Upper lobe of left lung (tissue), 6 donors: ENCODE measurements at places on chromosomes 16 and 17. TPM values are rescaled to one million over a fixed set of nuclear protein-coding genes. Genes with fewer than 3 reads are reported as not detected.

GRCh38 chr17:42579794-42580551 is 2.4 kb upstream of the PSMC3IP start:
- no peak for DNase-seq

- no peak for DNase-seq
These were observed 74.7 kb downstream of the BMERB1 start for GRCh38 chr16:15509051-15509592.

DNA sequence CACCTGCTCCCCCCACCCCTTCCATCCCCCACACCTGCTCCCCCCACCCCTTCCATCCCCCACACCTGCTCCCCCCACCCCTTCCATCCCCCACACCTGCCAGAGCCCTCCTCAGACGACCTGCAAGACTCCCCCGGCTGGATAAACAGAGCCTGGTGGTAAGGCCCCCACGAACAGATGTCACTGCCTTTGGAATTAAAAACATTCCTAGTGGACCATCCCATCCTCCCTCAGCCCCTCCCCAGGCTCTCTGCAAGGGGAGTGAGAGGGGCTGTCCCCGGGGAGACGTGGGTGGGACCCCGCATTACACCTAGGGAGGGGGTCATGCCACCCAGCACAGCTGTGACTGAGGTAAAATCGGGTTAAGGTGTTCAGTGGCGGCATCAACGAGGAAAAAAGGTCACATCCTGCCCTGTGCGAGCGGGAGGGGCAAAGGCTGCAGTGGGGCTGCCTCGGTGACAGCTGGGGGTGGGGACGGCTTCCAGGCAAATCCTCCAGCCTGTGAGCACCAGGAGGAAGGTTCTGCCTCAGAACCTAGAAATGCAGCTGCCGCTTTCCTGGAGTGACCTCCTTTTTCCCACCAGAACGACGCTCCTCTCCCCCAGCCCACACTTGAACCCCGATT is 38.7 kb downstream of the TIMM22 start:
- no peak for DNase-seq

- DNase-seq, result peak; percentile 57
These were observed at the start of gene CA4 for GRCh38 chr17:60149691-60150582. Gene CA4 (plus strand): TSS chr17:60149973. CDS start chr17:60150035, 62 bp downstream.

DNA sequence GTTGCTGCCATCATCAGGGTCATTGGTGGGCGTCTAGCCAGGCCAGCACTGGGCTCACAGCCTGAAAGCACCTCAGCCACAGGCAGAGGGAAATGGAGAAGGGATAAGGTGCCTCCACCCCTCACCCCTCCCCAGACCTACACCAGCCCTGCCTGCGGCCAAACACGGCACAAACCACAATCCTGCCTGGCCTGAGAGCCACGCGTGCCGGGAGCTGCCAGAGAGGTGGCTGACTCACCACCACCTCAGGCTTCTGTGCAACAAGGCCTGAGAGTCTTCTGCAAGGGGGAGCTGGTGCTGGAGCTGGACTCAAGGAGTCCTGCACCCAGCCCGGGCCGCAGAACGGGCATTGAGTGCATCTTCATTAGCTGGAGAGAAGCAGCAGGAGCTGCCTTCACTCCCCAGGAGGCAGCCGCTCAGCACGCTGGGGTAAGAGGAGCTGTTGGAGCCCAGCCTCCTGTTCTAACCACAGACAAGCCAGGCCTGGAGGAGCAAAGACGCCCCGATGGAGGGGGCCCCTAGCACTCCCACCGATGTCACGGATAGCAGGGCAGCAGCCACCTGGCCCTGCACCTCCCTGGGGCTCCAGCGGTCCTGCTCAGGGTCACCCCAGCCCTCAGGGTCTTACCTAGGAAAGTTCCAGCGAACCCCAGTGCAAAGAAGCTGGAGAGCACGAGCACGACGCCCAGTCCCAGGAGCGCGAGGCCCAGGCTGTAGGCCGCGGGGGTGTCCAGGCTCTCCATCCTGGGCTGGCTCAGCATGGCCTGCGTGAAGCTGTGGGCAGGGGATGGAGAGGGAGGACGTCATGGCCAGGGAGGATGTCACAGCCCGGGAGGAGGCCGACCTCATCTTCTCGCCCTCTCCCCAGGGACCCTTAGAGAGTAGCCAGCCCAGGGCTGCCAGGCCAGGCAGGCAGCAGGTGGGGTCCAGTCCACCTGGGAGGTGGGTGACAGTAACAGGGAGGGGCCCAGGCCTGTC is 16.0 kb upstream of the RASD1 start:
- DNase-seq, result no peak

- DNase-seq, result no peak
These were observed 16.5 kb upstream of the SOX9 start for GRCh38 chr17:72104164-72104862.

GRCh38 chr16:3029491-3030221 is 5.8 kb downstream of the THOC6 start:
- peak; percentile 88 for DNase-seq

DNA sequence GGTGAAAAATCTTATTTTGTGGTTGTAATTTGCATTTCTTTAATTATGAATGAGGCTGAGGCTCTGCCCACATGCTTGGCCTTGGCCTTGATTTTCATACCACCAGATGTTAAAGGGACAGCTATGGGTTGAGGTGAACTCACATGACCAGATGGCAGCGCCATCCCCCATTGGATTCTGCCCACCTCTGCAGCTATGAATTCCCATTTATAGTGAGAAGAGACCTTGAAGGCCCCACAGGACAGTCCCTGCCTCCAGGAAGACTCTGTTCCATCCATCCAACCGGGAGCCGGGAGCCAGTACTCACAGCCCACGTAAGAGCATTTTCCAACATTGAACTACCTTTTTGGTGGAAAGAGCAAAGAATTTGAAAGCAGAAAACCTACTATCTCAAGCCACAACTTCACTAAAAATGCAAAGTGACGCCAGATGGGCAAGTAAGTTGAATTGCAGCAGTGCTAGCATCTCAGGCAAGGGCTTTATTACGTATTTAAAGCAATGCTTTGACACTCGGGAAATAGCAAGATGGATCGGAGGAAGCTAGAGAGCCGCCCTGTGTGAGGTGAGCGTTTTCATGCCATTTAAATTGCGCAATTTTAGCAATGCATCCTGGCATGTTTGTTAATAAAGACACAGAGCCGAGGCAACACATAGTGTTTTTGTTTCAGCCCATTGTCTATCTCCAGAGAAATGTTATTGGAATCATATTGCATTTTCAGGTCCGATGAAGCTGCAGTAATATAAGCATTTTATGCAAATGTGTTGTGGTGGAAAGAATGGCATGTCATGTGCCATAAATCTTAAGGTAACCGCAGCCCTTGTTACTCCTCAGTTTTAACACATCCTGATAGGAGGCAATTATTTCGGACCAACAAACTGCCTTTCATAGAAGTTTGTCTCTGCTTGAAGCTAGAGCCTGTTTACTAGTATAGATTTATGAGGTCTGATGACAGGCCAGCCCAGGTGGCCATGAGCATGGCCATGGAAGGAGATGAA is 273.4 kb upstream of the TNRC6C start:
- no peak for DNase-seq

DNA sequence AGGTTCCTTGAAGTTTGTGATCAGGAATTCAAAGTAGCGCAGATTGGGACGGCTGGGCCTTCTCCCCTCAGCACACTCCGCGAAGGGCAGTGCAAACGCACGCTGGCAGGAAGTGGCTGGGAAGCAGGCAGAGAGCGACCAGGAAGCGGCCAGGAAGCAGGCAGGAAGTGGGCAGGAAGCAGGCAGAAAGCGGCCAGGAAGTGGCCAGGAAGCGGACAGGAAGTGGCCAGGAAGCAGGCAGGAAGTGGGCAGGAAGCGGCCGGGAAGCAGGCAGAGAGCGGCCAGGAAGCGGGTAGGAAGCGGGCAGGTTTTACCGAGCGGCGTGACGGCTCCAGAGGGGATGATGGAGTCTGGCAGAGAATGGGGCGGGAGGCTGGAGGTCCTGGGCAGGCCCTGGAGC is 3.2 kb downstream of the DPEP1 start:
- DNase-seq, result no peak

GRCh38 chr16:57887711-57888110 is 83.2 kb downstream of the CNGB1 start:
- DNase-seq, result peak; percentile 47

DNA sequence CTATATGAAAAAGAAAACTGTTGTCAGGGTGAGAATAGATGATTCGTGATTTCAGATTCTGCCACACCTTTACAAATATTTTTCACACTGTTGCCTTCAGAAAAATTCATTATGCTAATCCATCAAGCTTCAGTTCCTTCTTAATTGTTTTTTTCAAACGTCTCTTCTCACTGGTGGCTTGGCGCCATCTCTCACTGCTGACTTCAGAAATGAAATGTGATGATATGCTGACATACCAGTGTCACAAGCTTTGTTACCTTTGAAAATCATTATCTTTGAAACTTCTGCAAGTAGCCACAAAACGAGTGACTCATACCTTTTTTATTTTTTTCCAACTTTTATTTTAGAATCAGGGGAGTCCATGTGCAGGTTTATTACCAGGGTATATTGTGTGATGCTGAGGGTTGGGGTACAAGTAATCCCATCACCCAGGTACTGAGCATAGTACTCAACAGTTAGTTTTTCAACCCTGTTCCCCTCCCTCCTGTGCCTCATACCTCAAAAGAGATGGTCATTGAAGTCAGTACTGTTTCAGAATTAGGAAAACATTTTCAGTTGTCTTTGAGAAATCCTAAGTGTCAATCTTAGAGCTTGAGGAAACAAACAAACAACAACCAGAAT is 14.0 kb upstream of the KRT222 start:
- no peak for DNase-seq

DNA sequence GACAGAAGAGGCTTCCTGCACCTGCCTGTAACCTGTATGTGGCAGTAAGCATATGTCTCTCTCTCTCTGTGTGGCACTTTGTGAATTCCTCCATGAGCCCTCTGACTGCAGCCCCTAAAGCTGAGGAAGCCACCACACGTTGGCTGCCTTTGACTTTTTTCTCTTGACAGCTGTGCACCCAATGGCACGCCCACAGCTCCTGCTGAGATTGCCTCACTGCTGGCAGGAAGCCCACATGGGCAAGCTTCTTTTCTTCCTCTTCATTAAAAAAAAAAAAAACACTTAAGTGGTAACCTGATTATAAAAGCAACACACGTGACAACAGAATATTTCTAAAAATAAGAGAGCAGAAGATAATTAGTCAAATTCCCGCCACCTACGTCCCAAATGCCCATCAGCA is 34.0 kb upstream of the PIRT start:
- DNase-seq, result no peak

DNA sequence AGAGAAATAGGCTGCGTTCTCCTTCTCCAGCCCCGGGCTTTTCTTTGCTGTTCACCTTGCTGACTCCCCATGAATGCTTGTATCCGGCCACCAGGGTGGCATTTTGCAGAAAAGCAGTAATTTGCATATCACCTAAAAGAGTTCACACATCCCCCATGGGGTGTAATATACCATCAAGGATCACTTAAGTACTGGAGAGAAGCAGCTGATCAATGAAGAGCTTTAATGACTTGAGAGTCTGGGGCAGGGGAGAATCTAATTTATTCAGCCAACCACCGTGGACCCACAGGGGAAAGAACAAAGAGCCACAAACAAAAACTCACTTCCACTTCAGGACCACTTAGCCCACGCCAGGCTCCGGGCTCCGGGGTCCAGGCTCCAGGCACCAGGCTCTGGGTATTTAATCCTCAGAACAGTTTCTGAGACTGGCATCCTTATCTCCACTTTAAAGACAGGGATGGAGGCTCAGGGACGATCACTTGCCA is 33.9 kb upstream of the SEC14L1 start:
- no peak for DNase-seq

DNA sequence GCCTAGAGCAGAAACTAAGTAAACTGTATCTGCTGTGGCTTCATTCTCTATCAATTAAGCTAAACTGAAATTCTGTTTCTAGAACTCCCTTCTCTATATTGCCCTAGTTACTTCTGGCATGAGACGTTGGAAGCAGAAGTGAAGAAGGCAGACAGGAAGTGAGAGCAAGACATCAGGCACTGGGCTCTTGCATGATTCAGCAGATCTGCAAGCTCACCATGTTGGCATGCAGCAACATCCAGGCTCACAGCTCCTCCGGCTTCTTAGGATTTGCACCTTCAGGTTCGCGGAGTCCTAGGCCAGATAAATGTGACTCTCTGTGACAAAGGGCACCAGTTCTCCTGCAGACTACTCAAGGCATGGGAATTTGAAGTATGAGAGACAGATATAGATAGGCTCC is 148.3 kb downstream of the CDH8 start:
- no peak for DNase-seq

YBX2 gene
- 1.2 TPM for total RNA-seq

SCARF1 gene
- 22.0 TPM for total RNA-seq

BAIAP2 gene
- 90.7 TPM for total RNA-seq

SCNN1G gene
- 16.8 TPM for total RNA-seq

CEMP1 gene
- total RNA-seq, result 11.8 TPM

C17orf67 gene
- total RNA-seq, result 4.0 TPM

NETO2 gene
- 10.3 TPM for total RNA-seq

NHLRC4 gene
- total RNA-seq, result 6.0 TPM

GHDC gene
- 26.2 TPM for total RNA-seq

OR2C1 gene
- total RNA-seq, result not detected
